ENCODE measurements at places on chromosomes 4 and X. TPM values are rescaled to one million over a fixed set of nuclear protein-coding genes. Genes with fewer than 3 reads are reported as not detected.

The TLR2 gene
- 9.7 TPM for polyA plus RNA-seq

The PAPSS1 gene
- polyA plus RNA-seq, result 16.5 TPM

The PKD2 gene
- polyA plus RNA-seq, result 19.2 TPM

The SLC9B1 gene
- 0.32 TPM for polyA plus RNA-seq

The MSX1 gene
- polyA plus RNA-seq, result 4.6 TPM

The GPR143 gene
- polyA plus RNA-seq, result 1.2 TPM

The NKX6-1 gene
- not detected for polyA plus RNA-seq

The GLRA2 gene
- polyA plus RNA-seq, result not detected

The LARP1B gene
- 7.4 TPM for polyA plus RNA-seq
